Fibroblast of lung (primary cell): ENCODE measurements at places on chromosomes 2 and 18. TPM values are rescaled to one million over a fixed set of nuclear protein-coding genes. Genes with fewer than 3 reads are reported as not detected.

EVX2 gene
- total RNA-seq = not detected in 2 replicates

TMBIM1 gene
- total RNA-seq = 168 and 235 TPM in 2 replicates

- no peak for DNase-seq
These were observed 1370.1 kb upstream of the CRIM1 start for GRCh38 chr2:34985474-34985873.

ESPNL gene
- 1.3 and 2.8 TPM in 2 replicates for total RNA-seq

- no peak for DNase-seq
These were observed 1.4 kb upstream of the UXS1 start for GRCh38 chr2:106195456-106195855.

DNA sequence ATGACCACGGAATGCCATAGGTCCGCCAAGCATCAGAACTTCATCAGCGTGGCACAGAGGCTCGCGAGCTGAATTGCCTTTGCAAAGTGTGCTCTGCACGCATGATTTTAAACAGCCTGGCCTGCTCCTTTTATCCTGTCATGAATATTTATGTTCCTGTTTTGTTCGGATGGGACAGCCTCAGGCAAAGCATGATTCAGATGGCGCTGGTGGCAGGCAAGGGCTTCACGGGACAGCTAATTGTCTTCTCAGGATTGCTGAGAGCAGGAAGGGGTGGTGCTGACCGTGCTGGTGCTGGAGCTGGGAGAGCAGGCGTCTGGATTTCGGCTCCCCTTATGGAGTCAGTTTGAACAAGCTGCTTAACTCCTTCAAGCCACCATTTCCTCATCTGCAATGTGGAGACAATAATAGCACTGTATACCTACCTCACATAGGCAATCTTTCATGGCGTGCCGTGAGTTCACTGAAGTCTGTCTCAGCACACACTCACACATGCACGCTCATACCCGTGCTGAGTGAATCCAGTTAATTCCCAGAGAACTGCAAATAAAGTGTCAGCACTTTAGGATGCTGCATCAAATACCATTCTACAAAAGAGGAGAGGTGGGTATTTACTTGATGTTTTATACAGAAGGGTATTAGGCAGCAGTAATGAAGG is 79.7 kb upstream of the APCDD1 start:
- DNase-seq = no peak

- DNase-seq = no peak
These were observed 71.3 kb downstream of the FMNL2 start for GRCh38 chr2:152406119-152406835.

SIX3 gene
- total RNA-seq = not detected in 2 replicates

VIT gene
- 0.17 and 0.77 TPM in 2 replicates for total RNA-seq

SERPINB10 gene
- not detected in 2 replicates for total RNA-seq

OR6B3 gene
- not detected in 2 replicates for total RNA-seq

- peak; percentile 29 for DNase-seq
These were observed 86.3 kb downstream of the ALPK2 start for GRCh38 chr18:58542426-58543159.

GRCh38 chr2:69386360-69386759 is 667 bp downstream of the GFPT1 start:
- no peak for DNase-seq

- DNase-seq = peak; percentile 15
These were observed 15.9 kb upstream of the C1QL2 start for GRCh38 chr2:119174216-119174992.

GRCh38 chr2:168649562-168649961 is 152.9 kb upstream of the NOSTRIN start:
- no peak for DNase-seq
